ENCODE measurements at places on chromosomes 5 and 9.

DNA sequence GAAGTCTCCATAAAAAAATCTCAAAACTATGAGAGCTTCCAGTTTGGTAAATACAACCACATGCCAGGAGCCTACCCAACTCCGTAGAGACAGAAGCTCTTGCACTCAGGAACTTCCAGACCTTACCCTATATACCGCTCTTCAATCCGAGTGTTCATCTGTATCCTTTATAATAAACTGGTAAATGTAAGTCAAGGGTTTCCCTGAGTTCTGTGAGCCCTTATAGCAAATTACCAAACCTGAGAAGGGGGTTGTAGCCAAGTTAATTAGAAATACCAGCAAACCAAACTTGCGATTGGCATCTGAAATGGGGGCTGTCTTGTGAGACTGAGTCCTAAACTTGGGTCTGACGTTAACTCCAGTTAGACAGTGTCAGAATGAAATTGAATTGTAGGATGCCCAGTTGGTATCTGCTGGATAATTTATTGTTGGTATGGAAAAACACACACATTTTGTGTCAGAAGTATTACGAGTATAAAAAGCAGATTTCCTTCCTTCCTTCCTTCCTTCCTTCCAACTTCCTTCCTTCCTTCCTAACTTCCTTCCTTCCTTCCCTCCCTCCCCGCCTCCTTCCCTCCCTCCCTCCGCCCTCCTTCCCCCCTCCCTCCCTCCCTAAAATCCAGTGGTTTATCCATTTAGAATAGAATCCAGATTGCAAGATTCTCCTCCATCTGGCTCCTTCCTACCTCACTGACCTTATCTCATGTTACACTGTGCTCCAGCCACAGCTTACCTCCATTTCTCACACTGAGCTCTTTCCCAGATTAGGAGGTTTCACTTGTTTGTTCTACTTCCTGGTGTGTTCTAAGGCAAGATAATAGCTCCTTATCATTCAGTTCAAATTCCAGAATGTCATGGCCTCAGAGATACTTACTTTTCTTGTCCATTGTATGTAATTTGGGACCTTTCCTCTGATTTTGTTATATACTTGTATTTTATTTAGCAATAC, 196.7 kb downstream of the WDR70 start:
- DNase-seq, result no peak

DNA sequence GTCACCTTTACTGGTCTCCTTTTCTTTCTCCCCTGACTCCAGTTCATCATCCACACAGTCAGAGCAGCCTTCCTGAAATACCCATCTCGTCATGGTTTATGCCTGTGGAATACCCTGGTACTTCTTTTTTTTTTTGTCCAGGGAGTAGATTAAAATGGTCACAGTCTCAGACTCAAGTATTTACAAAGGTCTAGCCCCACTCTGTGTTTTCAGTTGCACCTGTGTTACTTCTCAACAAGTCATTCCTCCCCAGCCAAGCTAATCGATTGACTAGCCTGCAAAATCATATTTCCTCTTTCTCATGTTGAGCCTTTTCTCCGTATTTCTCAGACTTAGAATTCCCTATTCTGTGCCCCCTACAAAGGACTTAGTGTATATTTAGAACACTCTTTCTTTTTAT, 155.2 kb upstream of the KCNN2 start:
- no peak for DNase-seq

- DNase-seq, result no peak
Measured at GRCh38 chr5:143812085-143812705, at the start of gene HMHB1. Gene HMHB1, plus strand, starts transcription at chr5:143812161.

DNA sequence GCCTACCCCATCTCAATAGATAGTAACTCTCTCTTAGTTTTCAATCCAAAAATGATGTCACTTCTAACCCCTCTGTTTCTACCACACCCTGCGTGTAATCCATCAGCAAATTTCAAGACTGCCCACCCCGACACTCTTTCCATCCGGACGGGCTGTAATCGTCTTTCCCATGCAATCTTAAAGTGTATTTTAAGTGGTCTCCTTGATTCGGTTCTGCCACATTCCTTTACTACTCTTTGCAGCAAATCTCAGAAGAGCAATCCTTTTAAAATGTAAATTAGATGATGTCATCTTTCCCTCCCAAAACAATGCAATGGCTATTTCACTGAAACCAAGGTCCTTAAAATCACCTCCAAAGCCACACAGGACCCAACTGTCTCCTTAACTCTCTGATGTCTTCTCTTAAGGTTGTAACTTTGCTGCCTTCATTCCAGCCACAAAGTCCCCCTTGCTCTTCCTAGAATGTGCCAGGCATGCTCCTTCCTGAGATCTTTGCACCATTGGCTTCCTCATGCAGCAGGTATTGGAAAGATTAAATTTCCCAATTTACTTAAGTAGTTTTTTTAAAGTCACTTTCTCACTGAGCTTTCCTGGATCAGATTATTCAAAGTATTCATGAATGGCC, 932.5 kb upstream of the WWC1 start:
- DNase-seq, result no peak

- no peak for DNase-seq
Measured at GRCh38 chr9:84343111-84343521, 2.6 kb upstream of the SLC28A3 start.

All from activated CD8-positive, alpha-beta memory T cell treated with anti-CD3 and anti-CD28 coated beads for 1 hour (primary cell).